ENCODE measurements at places on chromosomes 2 and 18.

DNA sequence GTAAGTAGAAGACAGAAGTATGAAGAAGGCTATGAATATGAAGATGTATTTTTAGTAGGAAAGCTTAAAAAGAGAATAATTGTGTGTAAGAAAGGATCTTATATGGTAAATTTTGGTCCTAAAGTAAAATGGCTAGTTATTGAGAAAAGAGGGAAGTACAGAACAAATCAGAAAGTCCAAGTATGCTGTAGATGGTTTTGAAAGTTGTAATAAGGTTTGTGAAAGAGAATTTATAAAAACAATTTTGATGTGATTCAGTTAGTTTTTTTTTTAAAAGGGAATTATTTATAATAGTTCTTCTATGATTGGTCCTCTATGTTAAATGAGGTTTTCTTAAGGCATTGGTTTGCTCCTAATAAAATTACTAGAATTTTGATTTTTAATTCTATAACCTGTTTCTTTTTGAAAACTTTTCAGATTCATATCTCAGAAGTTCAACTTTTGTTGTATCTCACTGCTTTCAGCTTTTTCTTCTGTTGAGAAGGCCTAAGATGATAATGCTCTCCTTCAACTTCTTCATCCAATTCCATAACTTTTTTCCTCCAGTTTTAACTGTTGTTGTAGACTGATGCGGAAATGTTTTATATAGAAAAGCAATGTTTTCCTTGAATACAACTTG, 322.7 kb downstream of the NOL4 start:
- H3K4me3 ChIP-seq = no peak overlapping the region
- no peaks in the 10 kb centered on the region for H3K36me3 ChIP-seq
- H3K27me3 ChIP-seq = no peaks in the 10 kb centered on the region
- H3K4me1 ChIP-seq = no peaks in the 10 kb centered on the region
- H3K27ac ChIP-seq = no peak overlapping the region
- no peak for DNase-seq

DNA sequence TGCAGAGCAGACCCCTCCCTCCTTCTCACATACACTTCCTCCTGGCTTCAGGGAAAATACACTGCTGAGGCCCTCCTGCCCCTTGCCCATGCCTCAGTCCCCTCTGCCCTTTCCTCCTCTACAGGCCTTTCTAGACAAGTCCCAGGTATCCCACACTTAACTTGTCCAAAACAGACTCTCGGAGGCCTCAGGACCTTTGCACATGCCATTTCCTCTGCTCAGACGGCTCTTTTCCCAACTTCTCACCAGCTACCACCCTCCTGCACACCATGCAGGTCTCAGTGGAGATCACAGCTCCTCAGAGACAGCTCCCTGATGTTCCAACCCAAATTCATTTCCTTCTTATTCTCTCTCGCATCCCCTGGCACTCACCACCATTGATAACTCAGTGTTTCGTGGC, 11.7 kb downstream of the TBC1D8 start:
- DNase-seq = no peak
- no peaks in the 10 kb centered on the region for H3K36me3 ChIP-seq
- H3K27me3 ChIP-seq = peaks cover 72% of the 10 kb centered on the region
- H3K4me1 ChIP-seq = no peaks in the 10 kb centered on the region

GRCh38 chr18:12281861-12282260, 26.2 kb upstream of the TUBB6 start:
- no peak overlapping the region for H3K27ac ChIP-seq
- peaks cover 21% of the 10 kb centered on the region for H3K27me3 ChIP-seq
- no peak for DNase-seq
- no peak overlapping the region for H3K4me3 ChIP-seq
- H3K4me1 ChIP-seq = no peaks in the 10 kb centered on the region

DNA sequence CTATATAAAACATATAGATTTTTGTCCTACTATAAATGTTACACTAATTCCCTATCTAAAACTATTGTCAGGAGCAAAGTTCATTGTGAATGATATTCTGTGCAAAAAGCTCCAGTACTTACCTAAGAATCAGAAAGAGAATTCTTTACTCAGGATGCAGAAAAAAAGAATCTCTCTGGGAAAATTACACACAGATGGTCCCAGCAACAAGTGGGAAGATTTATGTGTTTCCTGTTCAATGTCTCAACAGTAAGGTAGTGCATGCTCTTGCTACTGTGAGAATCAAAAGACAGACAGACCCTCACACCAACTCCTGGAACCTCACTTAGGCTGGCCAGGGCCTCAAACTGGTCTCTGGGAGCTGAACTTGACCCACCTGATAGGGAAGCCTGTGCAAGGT, 11.2 kb upstream of the NAPG start:
- peaks cover 66% of the 10 kb centered on the region for H3K27me3 ChIP-seq
- no peak overlapping the region for H3K4me3 ChIP-seq
- no peaks in the 10 kb centered on the region for H3K4me1 ChIP-seq
- no peaks in the 10 kb centered on the region for H3K36me3 ChIP-seq

GRCh38 chr2:151730262-151730975, 3.9 kb downstream of the NEB start:
- H3K4me3 ChIP-seq = no peak overlapping the region
- no peaks in the 10 kb centered on the region for H3K36me3 ChIP-seq
- no peak overlapping the region for H3K27ac ChIP-seq
- peaks cover 8% of the 10 kb centered on the region for H3K27me3 ChIP-seq

DNA sequence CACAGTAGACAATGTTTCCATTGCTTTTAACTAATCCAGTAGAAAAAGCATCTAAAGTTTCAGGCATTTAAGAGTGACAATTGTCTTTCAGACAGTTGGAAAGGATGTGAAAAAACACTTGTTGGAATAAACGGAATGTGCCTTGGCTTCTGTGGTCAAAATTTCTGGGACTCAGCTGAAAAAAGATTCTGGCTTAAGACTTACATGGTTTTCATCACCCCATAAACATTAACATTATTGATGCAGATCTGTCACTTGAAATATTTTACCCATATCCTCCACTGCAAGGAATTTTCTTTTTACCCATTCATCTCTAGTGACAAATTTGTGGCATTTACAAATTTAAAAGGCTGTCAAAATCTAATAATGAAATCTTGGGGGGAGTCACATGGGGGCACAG, 166.0 kb downstream of the SRBD1 start:
- peaks cover 11% of the 10 kb centered on the region for H3K4me1 ChIP-seq
- no peaks in the 10 kb centered on the region for H3K36me3 ChIP-seq
- H3K27me3 ChIP-seq = no peaks in the 10 kb centered on the region

- no peak overlapping the region for H3K27ac ChIP-seq
- H3K27me3 ChIP-seq = peaks cover 85% of the 10 kb centered on the region
- no peaks in the 10 kb centered on the region for H3K36me3 ChIP-seq
- DNase-seq = no peak
- no peaks in the 10 kb centered on the region for H3K4me1 ChIP-seq
These were observed 92.3 kb downstream of the COPS8 start for GRCh38 chr2:237177986-237178385.

- peaks cover 1% of the 10 kb centered on the region for H3K36me3 ChIP-seq
- no peak overlapping the region for H3K4me3 ChIP-seq
- no peak overlapping the region for H3K27ac ChIP-seq
- no peak for DNase-seq
These were observed 73.9 kb downstream of the MTCL1 start for GRCh38 chr18:8779251-8779650.

DNA sequence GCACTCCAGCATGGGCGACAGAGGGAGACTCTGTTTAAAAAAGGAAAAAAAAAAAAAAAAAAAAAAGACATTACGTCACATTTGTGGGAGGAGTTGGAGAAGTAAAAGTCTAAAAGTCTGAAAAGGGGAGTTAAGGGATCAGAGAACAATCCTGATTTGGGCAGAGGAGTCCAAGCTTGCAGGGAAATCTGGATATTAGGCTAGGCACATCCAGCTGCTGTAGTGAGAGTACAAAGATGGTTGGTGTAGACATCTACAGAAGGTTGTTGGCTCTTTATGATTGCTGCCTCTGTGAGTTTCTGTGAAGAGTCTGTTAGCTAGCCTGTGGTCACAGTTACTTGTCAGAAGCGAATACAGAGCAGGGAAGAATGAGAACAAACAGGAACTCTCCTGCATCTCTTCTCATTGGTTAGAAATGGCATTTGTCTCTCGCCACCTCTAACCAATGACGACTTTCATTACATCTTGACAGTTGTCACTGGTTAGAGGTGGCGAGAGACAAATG, 3.3 kb upstream of the OSBPL6 start:
- peaks cover 2% of the 10 kb centered on the region for H3K36me3 ChIP-seq
- DNase-seq = no peak
- peaks cover 4% of the 10 kb centered on the region for H3K4me1 ChIP-seq
- no peak overlapping the region for H3K4me3 ChIP-seq
